ENCODE measurements at places on chromosomes 13 and 19. TPM values are rescaled to one million over a fixed set of nuclear protein-coding genes. Genes with fewer than 3 reads are reported as not detected.

GRCh38 chr13:79401259-79402070, 4.6 kb downstream of the RBM26 start:
- DNase-seq = no peak

DNA sequence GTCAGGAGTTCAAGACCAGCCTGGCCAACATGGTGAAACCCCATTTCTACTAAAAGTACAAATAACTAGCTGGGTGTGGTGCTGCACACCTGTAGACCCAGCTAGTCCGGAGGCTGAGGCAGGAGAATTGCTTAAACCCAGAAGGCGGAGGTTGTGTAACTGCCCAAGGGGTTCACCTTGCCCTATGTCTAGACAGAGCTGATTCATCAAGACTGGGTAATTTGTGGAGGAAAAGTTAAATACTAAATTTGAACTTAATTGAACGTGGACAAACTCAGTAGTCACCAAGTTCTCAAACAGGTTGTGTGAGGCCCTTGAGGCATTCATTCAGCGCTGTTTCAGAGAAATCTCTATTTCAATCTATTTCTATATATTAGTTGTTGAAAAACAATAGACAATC, 13.7 kb upstream of the ZNF486 start:
- no peak for DNase-seq

DNA sequence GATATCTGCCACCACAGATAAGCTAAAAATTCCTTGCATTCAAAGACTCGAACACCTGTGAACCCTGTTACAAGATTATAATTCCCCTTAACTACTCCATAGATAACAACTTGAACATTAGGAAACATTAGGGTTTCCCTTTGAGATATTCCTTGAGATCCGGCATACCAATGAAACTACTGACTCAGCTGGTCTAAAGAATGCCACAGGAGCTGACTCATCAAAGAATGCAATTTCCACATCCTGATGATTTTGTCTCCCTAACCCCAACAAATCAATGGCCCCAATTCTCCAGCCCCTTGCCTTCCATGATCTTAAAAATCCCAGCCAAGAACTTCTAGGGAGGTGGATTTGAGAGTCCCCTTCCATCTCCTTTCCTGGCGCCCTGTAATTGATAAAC, 35.6 kb upstream of the ZNF599 start:
- DNase-seq = no peak

GRCh38 chr13:53052675-53053074, 24.1 kb downstream of the OLFM4 start:
- no peak for DNase-seq

DNA sequence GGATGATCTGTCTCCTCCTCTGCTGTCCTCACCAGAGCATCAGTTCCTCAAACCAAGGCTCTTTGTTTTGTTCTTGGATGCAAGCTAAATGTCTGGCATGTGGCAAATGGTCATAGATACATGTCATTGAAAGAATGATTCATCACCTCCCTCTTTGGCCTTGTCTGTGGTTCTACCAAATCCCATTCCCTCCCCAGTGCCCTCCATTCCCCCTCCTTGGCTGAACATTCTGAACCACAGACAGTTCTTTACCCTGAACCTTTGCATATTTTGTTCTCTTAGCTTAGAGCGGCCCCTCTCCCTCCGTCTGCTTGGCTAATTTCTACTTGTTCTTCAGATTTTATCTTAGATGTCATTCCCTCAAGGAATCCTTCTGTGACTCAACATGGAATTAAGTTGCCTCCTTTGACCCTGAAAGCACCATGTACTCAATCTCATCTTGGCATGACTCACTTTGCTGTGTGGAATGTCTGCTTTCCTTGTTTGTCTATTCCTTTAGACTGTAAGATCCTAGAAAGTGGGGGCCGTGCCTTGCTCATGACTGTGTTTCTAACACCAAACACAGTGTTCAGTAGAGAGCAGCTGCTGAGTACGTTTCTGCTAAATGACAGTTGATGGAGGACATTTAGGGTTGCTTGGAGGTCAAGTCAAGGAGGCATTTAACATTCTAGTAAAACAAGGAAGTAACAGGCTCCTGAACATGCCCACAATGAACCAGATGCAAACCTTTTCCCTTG, 8.1 kb downstream of the ALOX5AP start:
- no peak for DNase-seq

GRCh38 chr13:27578121-27579030, 42.0 kb downstream of the LNX2 start:
- no peak for DNase-seq

The CNFN gene
- not detected for total RNA-seq

DNA sequence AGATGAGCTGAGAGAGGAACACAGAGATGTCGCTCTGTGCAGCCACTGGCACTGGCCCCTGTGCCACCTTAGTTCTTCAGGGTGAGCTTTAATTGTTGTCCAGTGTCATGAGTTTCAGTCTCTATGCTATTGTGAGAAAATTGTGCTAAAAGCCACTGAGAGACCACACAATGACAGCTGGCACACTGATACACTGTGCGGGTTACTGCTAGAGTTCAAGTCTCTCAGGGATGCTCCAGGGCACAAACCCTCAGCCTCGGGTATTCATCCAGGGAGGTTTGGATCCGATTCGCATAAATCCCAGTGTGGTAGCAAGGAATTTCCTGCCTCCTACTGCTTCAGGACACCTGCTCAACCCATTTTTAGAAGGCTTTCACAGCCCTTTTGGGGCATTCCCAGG, 68.1 kb upstream of the EDNRB start:
- no peak for DNase-seq

DNA sequence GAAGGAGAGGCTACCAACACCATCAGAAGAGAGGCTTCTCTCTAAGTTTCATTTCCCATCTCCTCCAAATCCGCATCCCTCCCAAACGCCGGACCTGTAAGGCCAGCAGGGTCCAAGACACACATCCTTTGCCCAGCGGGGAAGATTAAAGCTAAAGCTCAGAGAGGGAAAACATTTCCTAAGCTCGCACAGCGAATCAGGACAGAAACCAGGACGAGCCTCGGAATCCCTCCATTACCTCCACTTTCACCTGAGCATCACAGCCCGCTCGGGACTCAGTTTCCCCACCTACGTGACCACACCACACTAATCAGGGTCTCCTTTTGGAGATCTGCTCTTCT, 711 bp upstream of the FOSB start:
- no peak for DNase-seq

- DNase-seq = no peak
Observed at GRCh38 chr13:101946401-101946800, 455.4 kb downstream of the FGF14 start.

DNA sequence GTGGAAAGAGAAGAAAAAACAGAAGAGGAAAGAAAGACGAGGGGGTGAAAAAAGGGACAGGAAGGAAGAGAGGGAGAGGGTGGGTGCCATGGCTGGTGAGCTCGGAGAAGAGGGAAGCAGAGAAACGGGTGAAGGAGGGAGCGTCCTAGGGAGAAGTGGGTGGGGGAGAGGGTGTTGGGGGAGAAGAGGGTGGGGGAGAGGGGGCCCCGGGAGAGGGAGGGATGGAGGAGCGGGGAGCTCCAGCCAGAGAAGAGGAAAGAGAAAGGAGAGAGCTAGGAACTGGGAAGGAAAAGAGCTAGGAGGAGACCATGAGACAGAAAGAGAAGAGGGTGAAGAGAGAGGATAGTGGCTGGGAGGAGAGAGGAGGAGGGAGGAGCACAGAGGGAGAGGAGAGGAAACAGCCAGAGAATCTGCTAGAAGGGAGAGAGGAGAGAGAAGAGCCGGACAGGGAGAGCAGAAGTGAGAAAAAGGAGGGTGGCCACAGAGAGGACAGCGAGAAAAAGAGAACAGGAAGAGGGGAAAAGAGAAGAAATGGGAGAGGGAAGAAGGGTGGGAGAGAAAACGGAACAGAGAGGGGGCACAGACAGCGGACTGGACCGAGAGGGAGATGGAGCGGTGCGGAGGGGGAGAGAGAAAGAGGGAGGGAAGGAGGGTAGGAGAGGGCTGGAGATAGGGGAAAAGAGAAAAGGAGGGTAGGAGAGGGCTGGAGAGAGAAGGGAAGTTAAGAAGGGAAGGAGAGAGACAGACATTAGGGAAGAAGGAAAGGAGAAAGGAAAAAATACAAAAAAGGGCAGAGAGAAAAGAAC, 11.9 kb upstream of the GARIN5A start:
- DNase-seq = no peak

DNA sequence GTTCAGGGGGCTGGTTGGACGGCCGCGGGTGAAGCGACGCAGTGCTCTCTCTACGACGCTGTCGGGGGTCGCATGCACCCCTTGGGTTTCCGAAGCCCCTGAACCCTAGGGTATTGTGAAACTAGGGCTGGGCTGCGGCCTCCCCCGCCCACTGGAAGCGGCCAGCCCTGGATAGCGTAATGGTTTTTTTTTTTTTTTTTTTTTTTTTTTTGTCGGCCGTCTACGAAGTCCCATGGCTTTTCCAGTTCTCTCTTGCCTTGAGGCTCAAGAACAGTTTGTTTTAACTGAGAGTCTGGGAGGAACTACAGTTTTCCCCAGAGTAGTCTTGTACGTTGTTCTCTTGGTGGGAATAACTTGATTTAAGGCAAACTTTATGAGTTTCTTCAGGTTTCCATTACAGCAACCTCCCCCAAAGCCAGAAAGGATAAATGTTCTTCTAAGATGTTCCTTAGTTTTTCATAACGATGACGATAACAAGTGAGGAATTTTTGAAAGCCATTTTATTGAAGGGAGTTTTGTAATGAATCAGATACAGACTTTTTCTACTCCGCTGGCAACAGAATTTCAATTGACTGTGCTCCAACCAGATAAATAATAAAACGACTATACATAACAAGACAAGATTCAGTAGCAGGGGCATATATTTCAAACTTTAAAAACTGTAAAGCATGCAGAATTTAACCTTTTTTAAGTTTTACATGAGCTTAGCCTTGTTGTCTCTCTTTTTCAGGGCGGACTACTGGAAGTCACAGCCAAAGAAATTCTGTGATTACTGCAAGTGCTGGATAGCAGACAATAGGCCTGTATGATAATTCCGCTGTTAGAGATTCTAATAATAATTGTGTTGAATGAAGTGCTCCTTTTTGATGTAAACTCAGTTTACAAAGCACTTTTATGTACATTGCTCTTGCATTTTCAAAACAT, 867 bp downstream of the WBP4 start:
- DNase-seq = no peak

- DNase-seq = no peak
Observed at GRCh38 chr19:44807162-44807561, 1.7 kb upstream of the BCAM start.

The ANO8 gene
- 16.4 TPM for total RNA-seq

DNA sequence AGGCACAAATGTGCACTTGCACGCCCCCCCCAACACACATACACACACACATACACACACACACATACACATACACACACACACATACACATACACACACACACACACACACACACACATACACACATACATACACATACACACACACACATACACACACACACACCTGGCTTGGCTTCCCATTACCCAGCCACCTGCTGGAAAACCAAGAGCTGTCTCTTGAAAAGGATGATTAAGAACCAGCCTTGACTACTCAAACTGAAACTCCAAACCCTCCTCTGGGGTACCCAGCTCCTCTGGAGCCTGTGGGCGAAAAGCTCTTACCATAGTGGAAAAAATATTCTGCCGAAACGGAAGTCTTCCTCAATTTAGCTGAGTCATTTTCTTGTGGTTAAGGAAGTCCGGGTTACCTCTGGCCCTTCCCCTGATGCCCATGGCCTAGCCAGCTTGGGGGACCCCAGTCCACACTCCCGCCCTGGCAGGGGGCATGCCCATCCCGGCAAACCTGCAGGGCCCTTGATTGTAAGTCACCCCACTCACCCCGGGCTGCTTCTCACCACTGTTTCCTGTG, 21.9 kb downstream of the CEBPA start:
- peak; percentile 44 for DNase-seq

The ZNF677 gene
- total RNA-seq = 9.8 TPM

GRCh38 chr19:996051-996838, 4.0 kb upstream of the GRIN3B start:
- peak; percentile 75 for DNase-seq

The CACNG6 gene
- not detected for total RNA-seq

The IGFLR1 gene
- total RNA-seq = 37.1 TPM

DNA sequence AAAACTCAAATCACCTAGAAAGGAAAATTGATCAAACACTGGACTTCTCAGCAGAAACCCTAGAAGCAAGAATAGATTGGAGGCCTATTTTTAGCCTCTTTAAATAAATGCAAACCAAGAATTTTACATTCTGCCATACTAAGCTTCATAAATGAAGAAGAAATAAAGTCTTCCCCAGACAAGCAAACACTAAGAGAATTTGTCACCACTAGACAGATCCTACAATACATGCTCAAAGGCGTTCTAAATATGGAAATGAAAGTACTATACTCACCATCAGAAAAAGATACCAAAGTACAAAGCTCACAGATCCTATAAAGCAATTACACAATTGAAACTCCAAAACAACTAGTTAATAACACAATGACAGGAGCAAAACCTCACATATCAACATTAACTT, 578.1 kb downstream of the UQCRFS1 start:
- no peak for DNase-seq

- DNase-seq = no peak
Observed at GRCh38 chr13:50711996-50712395, 131.5 kb downstream of the DLEU7 start.

GRCh38 chr13:44887515-44887914, 101.8 kb downstream of the NUFIP1 start:
- DNase-seq = no peak

DNA sequence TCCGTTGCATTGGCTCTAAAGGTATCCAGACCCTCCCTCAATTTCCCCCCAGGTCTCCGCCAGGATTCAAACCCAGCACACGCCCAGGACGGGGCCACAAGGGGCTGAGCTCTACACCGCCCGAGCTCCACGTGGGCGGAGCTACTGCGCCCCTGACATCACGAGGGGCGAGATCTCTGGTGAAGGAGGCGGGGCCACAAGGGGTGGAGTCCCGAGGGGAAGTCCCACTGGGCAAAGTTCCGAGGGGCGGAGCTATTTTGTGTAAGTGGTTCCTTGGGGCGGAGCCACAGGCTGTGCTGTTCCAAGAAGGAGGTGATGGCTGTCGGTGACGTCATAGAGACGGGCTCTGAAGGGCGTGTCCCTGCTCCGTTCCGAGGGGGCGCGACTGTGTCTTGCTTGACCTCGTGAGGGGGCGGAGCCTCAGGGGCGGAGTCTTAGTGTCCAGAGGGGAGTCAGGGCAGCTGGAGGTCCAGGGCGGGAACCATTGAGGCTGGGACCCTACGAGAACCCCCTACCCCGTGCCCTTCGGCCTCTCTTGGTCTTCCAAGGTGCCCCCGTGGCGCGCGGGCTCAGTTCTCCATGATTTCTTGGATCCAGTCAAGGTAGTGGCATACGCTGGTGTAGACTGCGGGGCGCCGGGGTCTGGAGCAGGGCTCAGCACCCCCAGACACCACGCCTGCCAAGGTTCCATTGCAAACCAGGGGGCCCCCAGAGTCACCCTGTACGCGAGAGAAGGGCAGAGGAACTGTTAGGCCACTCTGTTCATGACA, 1.3 kb upstream of the KLK8 start:
- peak; percentile 43 for DNase-seq

- DNase-seq = no peak
Observed at GRCh38 chr13:79646880-79647279, 165.9 kb downstream of the NDFIP2 start.

The PTGIR gene
- total RNA-seq = 10.4 TPM

GRCh38 chr13:78022164-78022877, 103.7 kb upstream of the EDNRB start:
- peak; percentile 76 for DNase-seq

- DNase-seq = no peak
Observed at GRCh38 chr13:64849196-64849595, 2380.9 kb downstream of the PCDH9 start.

The CD177 gene
- not detected for total RNA-seq

GRCh38 chr19:16872728-16873127, 16.1 kb upstream of the F2RL3 start:
- DNase-seq = no peak

The WASF3 gene
- not detected for total RNA-seq

Data from activated CD8-positive, alpha-beta T cell treated with anti-CD3 and anti-CD28 coated beads, Interleukin-2, amount 10 ng/mL, durations not matched to agents 7 days and 5 days (primary cell).